ENCODE measurements at places on chromosomes 5 and 9. TPM values are rescaled to one million over a fixed set of nuclear protein-coding genes. Genes with fewer than 3 reads are reported as not detected.

Gene TLR4
- 0.20 TPM for total RNA-seq

Gene PCSK1
- 0.16 TPM for total RNA-seq

Gene GZMA
- total RNA-seq: not detected

Gene FOXD4L5
- total RNA-seq: 0.05 TPM

Gene IRX1
- not detected for total RNA-seq

Gene GLT6D1
- not detected for total RNA-seq

Data from A549 treated with dexamethasone at 1 μM for 4 hours (cell line).